ENCODE measurements at places on chromosomes 3 and 15.

GRCh38 chr15:52121896-52122295 is 9.3 kb upstream of the BCL2L10 start:
- DNase-seq: no peak

- DNase-seq: no peak
Measured at GRCh38 chr3:4953119-4953518, 26.1 kb upstream of the BHLHE40 start.

GRCh38 chr3:176055836-176056235 is 1141.4 kb downstream of the TBL1XR1 start:
- DNase-seq: no peak

- peak; percentile 39 for DNase-seq
Measured at GRCh38 chr15:62066663-62067447, at the start of gene C2CD4A. C2CD4A (plus strand) TSS chr15:62066977; CDS start chr15:62067614, 637 bp downstream.

DNA sequence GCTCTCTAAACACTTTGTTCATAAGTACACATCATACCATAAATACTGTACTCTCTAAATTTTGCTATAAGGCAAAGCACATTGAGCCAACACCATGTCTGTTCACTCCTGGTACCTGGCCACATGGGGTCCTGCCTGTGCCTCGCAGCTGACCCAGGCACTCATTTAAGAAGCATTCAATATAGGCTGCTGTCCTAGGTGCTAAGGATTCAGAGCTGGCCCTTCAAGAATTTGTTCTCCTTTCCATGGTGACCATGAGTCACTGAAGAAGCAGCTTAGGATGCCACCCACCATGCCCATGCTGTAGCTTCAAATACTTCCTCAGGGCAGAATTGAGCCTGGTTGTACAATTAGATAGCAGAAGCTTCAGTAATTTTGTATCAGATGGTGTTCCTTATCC is 119.2 kb upstream of the ZBED2 start:
- peak; percentile 51 for DNase-seq

GRCh38 chr3:39189150-39189958 is 3.0 kb downstream of the XIRP1 start:
- no peak for DNase-seq

DNA sequence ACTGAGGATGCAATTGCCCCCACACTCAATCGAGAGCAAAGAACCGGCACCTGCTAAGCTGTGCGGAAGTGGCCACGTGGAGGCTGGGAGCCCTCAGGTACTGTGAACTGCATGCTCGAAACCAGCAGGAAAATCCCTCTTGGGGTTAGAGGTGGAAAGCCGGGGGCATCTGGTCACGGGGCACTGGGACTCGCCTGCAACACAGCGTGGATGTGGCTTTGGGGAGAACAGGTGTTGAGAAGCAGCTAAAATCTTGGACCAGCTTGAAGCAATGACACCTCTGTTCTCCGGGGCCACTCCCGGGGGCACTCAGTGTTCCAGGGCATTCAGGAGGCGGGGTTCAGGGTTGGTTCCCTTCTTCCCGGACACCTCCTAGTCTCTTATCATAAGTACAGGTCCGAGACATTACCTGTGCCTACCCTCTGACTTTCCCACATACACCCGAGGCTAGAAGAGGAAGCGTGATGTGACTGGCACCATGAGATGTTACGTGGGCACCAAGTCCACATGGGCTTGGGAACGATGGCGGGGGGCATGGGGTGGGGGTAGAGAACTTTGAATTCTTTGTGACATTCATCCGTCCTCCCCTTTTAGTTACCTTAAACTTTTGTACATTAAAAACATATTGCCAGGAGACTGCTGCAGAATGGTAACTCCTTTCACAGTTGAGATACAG is 172.0 kb downstream of the ADAMTS17 start:
- DNase-seq: no peak

- DNase-seq: peak; percentile 44
Measured at GRCh38 chr3:97882975-97883598, 61.3 kb downstream of the CRYBG3 start.

DNA sequence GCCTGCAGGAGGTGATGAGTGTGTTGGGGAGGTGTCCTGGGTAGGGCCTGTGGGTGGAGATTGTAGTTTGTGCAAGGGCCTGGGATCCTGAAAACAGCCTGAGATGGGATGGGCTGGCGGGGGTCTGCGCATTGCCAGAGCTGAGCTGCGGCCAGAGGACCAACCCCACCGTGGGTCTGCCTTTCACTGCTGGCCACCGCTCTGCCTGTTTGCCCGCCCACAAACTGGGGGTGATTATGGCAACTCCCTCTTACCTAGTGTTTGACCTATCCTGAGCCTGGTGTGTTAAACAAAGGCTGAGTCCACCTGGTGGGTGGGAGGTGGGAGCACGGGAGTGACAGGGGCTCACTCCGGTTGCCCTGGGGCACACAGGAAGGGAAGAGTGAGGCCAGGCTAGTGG is 9.8 kb downstream of the ABTB1 start:
- DNase-seq: no peak

All from NCI-H226 (cell line).